ENCODE measurements at places on chromosomes 5 and 9.

DNA sequence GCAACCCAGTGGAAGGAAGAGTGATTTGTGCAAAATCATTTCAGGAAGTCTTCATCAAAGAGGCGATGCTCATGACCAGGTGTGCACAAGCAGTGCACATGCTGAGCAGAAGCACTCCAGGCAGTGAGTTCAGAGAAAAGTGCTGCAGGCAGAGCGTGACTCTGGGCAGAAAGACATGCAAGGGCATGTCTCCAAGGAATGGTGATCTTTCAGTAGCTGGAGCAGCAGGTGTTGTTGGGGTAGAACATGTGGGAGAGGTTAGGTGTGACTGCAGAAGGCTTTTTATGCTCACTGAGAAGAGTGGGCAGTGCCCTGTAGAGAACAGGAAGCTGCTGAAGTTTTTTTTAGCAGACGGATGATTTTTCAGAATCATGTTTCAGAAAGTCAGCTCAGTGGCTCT lies 545.4 kb upstream of the TLE4 start:
- no peak for DNase-seq

DNA sequence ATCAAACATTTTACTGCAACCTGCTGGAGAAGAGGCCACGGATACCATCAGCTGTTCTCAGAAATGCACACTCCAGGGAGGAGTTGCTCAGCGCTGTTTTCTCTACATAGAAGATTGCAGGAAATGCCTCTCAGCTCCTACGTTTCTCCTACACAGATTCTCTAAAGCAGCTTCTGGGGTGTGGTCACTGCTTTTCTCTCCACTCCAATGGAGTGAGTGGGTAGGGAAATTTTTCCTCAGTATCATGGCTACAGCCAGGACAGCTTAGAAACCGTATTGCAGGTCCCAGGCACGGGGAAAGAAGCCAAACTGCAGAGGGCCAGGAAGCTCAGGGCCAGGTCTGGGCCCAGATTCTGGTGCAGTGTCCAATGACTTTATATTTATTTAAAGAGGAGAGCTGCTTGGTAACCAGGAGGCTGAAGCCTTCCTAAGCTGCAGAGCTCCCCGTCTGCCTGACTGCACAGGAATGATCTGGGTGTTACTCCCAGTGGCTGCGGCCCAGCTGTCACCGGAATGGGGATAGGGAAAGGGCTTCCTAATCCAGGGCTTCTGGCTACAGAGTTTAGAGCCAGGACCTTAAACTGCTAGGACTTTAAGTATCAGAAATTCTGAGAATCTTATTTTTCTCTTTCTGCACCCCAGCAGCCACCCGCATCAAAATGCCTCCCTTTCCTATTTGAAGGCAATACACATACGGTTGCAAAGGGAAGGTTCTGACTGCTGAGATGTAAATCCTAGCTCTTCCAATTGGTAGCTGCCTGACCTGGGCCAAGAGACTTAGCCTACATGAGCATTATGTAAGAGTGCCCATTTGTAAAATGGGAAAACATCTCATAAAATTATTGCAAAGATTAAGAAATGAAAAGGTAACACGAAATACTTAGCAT lies 1.4 kb upstream of the SPTAN1 start:
- peak; percentile 20 for DNase-seq

DNA sequence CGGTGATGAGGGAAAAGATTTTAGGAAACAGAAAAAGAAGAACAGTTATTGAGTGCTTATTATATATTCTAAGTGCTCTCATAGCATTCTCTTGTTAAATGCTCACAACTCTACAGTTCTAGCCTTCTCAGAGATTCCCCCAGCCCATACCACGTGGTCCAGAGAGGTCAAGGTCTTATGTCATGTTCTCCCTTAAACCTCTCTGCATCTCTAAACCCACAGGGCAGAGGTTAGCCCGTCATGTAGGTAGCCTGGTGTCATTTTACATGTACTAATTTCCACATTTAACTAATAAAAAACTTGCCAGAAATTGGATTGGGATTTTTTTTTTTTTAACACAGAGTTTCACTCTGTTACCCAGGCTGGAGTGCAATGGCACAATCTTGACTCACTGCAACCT lies 178.0 kb downstream of the CEMIP2 start:
- no peak for DNase-seq

DNA sequence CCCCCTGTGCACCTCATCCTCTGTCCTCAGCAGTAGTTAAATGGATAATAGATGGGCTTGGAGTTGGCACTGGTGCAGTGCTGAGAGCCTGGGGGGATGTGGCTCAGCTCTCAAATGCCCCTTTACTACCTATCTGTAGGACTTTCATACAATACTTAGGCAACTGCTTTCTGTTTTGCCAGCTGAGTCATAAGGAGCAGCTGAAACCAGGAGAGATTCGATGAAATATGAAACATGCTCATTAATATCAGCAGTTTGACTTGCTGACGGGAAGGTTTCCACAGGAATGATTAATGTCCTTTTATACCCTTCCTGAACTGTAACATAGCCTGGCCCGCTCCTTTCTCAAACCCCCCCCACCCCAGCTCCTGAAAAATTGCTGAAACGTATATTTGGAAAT lies 142.6 kb downstream of the SAXO1 start:
- DNase-seq: no peak

DNA sequence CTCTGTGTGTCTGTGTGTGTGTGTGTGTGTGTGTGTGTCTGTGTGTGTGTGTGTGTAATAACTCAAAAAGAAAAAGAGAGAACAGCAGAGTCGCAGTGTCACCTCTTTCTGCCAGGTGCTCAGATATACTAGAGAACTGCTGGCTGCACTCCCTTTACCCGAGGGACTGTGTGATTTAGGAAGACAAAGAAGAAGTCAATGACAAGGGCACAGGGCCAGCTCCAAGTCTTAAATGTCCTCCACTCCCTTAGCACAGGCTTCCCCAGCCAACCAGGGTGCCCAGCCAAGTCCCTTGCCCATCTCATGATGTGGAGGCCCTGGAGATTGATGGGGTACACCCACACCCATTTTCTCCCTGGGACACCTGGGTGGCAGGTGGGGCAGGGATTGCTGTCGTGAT lies 8.7 kb downstream of the CCNJL start:
- no peak for DNase-seq

All from CD8-positive, alpha-beta T cell (primary cell).